SK-N-SH treated with all-trans-retinoic acid at 6 μM for 48 hours (cell line): ENCODE measurements at places on chromosomes 4 and X.

- ATAC-seq = no peak
These were observed 248.6 kb upstream of the VEGFC start for GRCh38 chr4:177041356-177041755.

- no peak for ATAC-seq
These were observed 162.1 kb upstream of the EMCN start for GRCh38 chr4:100679926-100680325.

GRCh38 chr4:144384408-144384807 is 243.9 kb upstream of the GYPA start:
- ATAC-seq = no peak

GRCh38 chr4:26150948-26151347 is 169.9 kb upstream of the RBPJ start:
- ATAC-seq = peak; percentile 35; the same call in 2 of the 3 replicates

GRCh38 chr4:83716874-83717273 is 181.0 kb downstream of the GPAT3 start:
- no peak for ATAC-seq
